Hematopoietic multipotent progenitor cell treated with erythropoietin and hydrocortisone succinate and interleukin-3 and kit ligand, for 15 days (in vitro differentiated cells): ENCODE measurements at places on chromosomes 5 and 9.

GRCh38 chr5:77877516-77878355, 101.6 kb upstream of the TBCA start:
- DNase-seq = no peak

DNA sequence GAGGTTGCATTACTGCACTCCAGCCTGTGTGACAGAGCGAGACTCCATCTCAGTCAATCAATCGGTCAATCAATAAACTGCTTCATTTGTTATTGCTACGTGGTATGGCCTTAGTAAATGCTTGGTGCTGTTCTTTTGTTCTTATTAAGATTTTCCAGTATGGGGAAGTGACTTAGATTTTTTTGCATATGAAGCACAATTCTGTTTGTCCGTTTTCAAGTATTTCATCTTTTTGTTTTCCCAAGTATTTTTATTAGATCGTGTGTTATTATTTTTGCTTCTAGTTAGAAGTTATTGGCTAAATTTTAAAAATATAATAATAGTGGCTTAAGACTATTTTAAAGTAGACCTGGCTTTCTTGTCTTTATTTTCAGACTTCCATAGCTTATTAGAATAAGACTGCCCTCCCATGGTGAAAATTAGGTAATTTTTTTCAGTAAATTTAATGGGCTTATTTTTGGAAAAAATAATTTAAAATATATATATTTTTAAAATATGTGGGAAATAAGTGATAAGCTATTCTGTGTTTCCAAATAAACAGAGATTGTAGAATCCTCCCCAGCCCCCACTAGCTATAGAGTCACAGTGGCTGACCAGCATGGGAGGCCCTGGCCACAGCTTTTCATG, 14.7 kb upstream of the OMD start:
- DNase-seq = no peak

DNA sequence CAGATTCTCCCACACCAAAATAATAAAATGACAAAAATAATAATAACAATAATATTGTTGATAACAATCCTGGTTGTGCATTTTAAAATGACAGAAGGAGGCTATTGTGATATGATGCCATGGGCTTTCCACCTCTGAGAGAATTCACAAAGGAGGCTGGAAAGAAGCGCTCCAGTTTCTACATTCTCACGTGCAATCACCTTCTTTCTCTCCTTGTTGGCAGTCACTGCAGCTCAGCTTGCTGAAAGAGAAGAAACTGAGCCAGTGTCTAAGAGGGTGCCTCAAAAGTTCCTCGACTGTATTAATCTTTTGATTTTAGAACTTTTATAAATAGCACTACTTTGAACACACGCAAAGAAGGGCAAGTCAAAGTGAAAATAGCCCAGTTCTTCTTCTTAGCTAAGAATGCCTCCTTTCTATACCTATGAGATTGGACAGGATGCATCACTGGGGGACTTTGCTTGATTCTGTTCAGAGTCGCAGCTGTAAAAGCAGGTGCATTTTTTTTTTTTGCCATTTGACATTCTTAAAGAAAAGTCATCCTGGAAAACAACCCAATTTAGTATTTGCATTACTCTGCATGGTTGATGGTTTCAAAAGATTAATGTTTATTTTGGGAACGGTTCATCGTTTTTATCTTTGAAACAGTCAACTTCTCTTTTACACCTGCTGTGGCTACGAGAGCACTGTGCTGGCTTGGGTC, 12.4 kb upstream of the SUB1 start:
- DNase-seq = no peak

GRCh38 chr5:128126241-128126640, 42.7 kb downstream of the SLC12A2 start:
- no peak for DNase-seq

- no peak for DNase-seq
Measured at GRCh38 chr5:123520677-123521247, 8.8 kb downstream of the CSNK1G3 start.

GRCh38 chr5:31059889-31060288, 133.6 kb upstream of the CDH6 start:
- DNase-seq = no peak

DNA sequence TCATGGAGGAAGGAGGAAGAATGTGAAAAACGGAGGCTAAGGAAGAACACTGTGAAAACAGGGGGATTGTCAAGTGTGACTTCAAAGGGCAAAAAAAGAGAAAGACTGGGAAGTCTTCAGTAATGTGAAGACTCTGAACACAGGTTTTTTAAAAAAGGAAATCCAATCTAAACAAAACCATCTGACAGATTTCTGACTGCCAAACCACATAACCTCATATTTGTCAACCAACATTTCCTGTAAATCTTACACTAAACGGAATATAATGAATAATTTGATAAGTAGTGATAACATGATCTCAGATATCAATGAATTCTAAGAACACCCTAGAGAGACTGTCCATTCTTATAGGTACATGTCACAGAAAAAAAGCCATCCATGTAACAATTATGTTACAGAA, 124.7 kb downstream of the FBN2 start:
- DNase-seq = no peak

DNA sequence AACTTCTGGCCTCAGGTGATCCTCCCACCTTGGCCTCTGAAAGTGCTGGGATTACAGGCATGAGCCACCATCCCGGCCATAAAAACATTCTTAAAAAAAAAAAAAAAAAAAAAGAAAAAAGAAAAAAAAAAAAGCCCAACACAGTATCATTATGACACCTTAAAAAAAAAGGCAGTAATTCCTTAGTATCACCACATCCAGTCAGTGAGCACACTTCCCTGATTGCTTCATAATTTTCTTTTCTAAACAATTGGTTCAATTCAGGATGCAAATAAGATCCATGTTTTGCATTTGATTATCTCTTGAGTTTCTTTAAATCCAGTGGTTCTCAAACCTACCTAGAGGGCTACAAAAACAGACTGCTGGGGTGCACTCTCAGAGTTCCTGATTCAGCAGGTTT, 182.5 kb downstream of the CDK5RAP2 start:
- no peak for DNase-seq

DNA sequence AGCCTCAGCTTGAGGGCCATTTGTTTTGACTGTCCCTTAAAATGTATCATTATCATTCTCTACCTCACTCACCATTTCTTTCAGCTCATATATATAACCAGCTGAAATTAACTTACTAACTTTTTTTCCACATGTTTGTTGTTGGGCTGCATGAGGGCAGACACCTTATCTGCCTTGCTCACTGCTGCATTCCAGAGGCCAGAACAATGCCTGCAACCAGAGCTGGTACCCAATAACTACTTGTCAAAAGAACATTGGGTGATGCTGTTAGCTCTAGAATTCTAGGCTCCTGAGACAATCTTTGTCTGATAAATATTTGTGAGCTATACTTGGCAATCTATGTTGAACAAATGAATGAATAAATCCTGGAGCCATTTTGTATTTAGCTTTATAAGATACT, 68.3 kb downstream of the HTR4 start:
- no peak for DNase-seq

GRCh38 chr9:136107155-136107952, 11.3 kb downstream of the TMEM250 start:
- peak; percentile 58 for DNase-seq

DNA sequence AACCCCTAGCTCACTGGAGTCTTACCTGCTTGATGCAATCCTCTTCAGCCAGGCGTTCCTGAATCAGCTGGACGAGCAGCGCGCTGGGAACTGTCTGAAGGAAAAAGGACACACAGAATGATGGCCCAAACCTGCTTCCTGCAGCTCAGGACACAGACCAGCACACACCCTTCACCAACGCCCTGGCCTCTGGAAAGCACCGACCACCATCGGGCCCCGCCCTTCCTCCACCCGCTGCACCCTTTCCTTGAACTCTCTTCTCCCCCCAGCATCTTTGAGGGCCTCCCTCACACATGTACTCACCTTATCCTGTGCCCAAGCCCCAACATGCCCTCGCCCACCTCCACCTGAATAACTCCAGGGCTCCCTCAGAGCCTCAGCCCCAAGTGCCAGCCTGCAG, 23.3 kb downstream of the AK8 start:
- no peak for DNase-seq

- peak; percentile 11 for DNase-seq
Measured at GRCh38 chr9:128371630-128372117, 500 bp downstream of the URM1 start.

- DNase-seq = no peak
Measured at GRCh38 chr5:16809010-16809394, 127.1 kb downstream of the MYO10 start.

DNA sequence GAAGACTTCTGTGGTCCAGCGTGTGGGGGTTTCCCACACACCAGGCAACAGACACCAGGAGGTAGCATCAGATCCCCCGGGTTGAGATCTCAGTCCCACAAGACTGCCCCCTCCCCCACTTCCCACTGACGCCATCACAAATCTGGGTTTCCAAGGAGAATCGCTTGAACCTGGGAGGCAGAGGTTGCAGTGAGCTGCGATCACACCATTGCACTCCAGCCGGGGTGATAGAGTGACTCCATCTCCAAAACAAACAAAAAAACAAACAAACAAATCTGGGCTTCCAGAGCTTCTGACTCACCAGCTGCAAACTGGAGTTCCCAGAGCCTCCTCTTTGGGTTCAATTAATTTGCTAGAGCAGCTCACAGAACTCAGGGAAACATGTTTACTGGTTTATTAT, 4.7 kb upstream of the GBGT1 start:
- no peak for DNase-seq

- DNase-seq = no peak
Measured at GRCh38 chr5:157266286-157267007, 524 bp downstream of the CYFIP2 start.

- no peak for DNase-seq
Measured at GRCh38 chr5:157247267-157247666, 18.7 kb upstream of the CYFIP2 start.

- DNase-seq = no peak
Measured at GRCh38 chr5:28077291-28078240, 1039.2 kb upstream of the CDH9 start.

DNA sequence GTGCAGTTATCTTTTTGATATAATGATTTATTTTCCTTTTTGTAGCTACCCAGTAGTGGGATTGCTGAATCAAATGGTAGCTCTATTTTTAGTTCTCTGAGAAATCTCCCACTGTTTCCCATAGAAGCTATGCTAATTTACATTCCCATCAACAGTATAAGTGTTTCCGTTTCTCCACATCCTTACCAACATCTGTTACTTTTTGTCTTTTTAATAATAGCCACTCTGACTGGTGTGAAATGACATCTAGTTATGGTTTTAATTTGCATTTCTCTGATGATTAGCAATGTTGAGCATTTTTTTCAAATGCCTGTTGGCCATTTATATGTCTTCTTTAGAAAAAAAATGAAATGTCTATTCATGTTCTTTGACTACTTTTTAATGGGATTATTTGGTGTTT, 94.7 kb downstream of the SERINC5 start:
- DNase-seq = no peak

GRCh38 chr5:73321757-73322436, 126.7 kb downstream of the FOXD1 start:
- DNase-seq = no peak
